HFFc6 (cell line): ENCODE measurements at places on chromosomes 1 and 21.

DNA sequence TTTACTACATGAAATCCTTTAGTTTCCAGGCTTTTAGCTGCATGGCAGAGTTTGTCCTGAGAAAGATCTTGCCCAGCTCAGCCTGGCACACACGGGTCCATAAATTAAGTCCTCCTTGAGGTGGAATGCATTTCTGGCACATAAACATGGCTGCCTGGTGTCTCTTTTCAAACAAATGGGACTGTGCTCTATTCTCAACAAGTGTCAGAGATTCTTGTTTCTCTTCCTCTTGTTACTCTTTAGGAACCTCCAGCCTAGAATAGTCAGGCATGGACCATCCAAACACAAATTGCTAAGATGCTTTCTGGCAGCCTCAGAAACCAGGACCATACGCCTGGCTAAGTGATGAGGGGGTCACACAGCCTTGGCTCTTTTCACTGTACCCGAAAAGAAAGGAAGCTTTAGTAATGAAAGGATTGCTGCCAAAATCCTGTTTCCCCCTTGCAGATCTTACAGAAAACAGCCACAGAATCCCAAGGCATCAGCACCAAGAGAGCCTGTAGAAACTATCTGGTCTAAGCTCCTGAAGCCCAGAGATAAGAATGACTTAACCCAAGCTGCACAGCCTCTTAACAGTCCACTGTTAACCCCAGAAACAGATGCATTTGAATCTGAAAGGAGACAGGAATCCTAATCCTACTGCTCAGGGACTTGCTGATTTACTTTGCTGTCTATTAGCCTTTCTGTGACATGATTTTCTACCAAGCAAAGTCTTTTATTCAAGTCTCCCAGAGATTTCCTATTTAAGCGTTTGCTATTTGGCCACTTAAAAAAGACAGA, 31.9 kb upstream of the NRDC start:
- peaks cover 42% of the 10 kb centered on the region for H3K36me3 ChIP-seq
- peak overlapping the region; percentile 13 for H3K27ac ChIP-seq
- peaks cover 68% of the 10 kb centered on the region for H3K4me1 ChIP-seq
- no peak overlapping the region for H3K4me3 ChIP-seq
- H3K27me3 ChIP-seq, result peaks cover 10% of the 10 kb centered on the region

DNA sequence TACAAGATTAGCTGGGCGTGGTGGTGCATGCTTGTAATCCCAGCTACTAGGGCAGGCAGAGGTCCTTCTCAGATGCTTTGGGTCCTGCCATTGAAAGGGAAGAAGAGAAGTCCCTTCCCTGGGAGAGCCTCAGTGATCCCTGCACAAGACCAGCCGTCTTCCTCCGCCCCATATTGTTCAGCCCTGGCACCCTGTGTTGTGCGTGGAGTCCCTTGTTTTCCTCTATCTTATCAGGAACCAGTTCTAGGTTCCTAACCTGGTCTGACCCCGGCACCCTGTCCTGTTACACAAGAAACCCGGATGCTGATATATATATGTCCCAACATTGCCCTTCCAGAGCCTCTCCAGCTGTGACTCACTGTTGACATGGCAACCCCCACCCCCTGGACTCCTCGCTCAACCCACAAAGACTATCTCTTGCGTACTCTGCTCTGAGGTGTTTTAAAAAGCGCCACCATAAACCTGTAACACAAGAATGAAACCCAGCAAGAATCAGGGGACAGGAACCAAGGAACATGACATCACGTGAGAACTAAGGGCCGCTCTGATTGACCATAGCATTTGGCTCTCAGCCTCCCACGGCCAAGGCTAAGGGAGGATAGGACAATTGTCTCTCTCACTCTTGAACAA, 4.8 kb downstream of the MX2 start:
- no peak for DNase-seq
- peaks cover 17% of the 10 kb centered on the region for H3K4me1 ChIP-seq

GRCh38 chr1:42837709-42838108, 8.7 kb upstream of the ZNF691 start:
- H3K27ac ChIP-seq, result no peak overlapping the region
- peaks cover 6% of the 10 kb centered on the region; the same call in 1 of the 2 replicates for H3K4me1 ChIP-seq
- no peaks in the 10 kb centered on the region for H3K27me3 ChIP-seq

- DNase-seq, result peak; percentile 56
- H3K4me3 ChIP-seq, result peak overlapping the region; percentile 4; the same call in 1 of the 2 replicates
- H3K27ac ChIP-seq, result peak overlapping the region; percentile 68
- peaks cover 13% of the 10 kb centered on the region for H3K4me1 ChIP-seq
Observed at GRCh38 chr1:184716158-184716557, 38.5 kb downstream of the EDEM3 start.

- no peaks in the 10 kb centered on the region for H3K36me3 ChIP-seq
- H3K27me3 ChIP-seq, result peaks cover 10% of the 10 kb centered on the region
- H3K4me1 ChIP-seq, result peaks cover 8% of the 10 kb centered on the region
- no peak for DNase-seq
- H3K27ac ChIP-seq, result no peak overlapping the region
Observed at GRCh38 chr1:154360288-154360687, 35.0 kb downstream of the ATP8B2 start.

- H3K27me3 ChIP-seq, result peaks cover 2% of the 10 kb centered on the region; the same call in 1 of the 2 replicates
- no peak overlapping the region for H3K27ac ChIP-seq
- DNase-seq, result no peak
- H3K4me1 ChIP-seq, result no peaks in the 10 kb centered on the region
- H3K36me3 ChIP-seq, result no peaks in the 10 kb centered on the region
Observed at GRCh38 chr1:84930329-84930728, 37.3 kb upstream of the LPAR3 start.

GRCh38 chr1:224767031-224767430, 150.9 kb downstream of the CNIH3 start:
- H3K4me3 ChIP-seq, result no peak overlapping the region
- no peak overlapping the region for H3K27ac ChIP-seq
- H3K27me3 ChIP-seq, result peaks cover 14% of the 10 kb centered on the region

DNA sequence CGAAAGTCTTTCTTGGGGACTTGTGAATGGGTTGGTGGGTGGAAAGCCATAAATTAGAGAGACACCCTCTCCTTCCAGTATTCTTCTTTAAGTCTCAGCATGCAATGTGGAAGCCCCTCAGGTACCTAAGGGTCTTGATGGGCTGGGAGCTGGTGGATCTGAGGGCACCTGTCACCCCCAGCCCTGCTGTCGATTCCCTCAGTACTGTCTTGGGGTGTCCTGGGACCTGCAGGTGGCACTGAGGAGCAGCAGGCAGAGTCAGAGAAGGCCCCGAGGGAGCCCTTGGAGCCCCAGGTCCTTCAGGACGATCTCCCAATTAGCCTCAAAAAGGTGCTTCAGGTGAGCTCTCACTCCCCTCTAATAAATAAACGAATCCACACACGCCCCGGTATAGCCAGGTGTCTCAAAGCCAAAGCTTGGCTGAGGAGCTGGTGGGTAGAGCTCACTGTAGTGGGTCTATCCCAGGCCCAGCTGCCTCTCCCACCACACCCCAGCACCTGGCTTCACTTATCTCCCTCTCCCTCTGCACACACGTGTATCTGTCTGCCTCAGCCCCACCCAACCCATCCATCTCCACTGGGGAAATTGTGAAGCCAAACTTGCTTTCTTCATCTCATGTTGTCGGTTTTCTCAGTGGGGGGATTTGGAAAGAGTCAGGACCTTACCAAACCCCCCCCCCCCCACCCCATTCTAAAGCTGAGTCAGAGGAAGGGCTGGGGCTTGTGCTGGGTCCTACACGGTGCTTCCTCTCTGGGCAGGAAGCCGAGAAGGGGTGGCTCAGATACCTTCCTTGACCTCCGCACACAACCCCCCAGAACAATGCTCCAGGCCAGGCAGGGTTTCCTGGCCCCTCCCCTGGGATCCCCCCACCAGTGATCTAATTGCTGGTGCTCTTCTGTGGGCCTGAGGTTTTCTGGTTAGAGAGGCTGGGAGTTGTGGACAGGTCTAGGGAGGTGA, 1.6 kb downstream of the ADAM15 start:
- H3K4me1 ChIP-seq, result peaks cover 30% of the 10 kb centered on the region
- H3K27ac ChIP-seq, result peak overlapping the region; percentile 33; the same call in 1 of the 2 replicates
- DNase-seq, result no peak
- H3K4me3 ChIP-seq, result peak overlapping the region; percentile 89
- H3K36me3 ChIP-seq, result 0 out of 2 replicates have a peak, but pooled peaks cover 10% of the 10 kb centered on the region

DNA sequence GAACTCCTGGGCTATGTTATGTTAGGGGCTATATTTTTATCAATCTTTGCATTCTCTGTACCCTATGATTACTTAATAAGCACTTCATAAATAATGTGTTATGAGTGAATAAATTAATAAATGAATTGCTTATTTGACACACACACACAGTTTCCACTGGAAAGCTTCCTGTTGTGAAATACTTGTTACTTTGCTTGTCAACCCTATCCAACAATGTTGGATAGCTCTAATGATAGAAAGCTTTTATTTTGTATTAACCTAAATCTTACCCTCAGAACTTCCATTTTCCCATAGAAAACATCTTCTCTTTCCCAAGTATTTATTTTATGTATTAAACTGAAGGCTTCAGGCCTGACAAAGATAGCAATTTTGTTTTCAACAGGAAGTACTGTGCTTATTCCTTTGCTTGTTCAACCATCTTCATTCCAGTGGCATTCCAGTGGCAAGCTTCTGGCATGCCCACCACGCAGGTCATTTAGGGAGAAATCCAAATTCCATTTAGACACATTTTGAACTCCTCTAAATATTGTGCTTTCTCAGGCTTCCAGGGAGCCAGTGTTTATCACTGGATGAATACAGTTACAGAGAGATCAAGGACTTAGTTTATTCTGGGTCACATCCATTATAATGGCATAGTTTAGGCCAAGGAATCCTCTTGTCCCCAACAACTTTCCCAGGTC, 134.4 kb downstream of the TGFB2 start:
- DNase-seq, result peak; percentile 73
- peaks cover 5% of the 10 kb centered on the region; the same call in 1 of the 2 replicates for H3K36me3 ChIP-seq
- H3K4me3 ChIP-seq, result peak overlapping the region; percentile 47
- H3K27me3 ChIP-seq, result no peaks in the 10 kb centered on the region; the same call in 1 of the 2 replicates
- H3K4me1 ChIP-seq, result peaks cover 78% of the 10 kb centered on the region

GRCh38 chr1:222910699-222911098, 95.9 kb downstream of the DISP1 start:
- H3K36me3 ChIP-seq, result no peaks in the 10 kb centered on the region
- 0 out of 2 replicates have a peak overlapping the region, but pooled peaks have one; percentile 5 for H3K4me3 ChIP-seq
- peaks cover 56% of the 10 kb centered on the region for H3K4me1 ChIP-seq
- peak; percentile 22 for DNase-seq

DNA sequence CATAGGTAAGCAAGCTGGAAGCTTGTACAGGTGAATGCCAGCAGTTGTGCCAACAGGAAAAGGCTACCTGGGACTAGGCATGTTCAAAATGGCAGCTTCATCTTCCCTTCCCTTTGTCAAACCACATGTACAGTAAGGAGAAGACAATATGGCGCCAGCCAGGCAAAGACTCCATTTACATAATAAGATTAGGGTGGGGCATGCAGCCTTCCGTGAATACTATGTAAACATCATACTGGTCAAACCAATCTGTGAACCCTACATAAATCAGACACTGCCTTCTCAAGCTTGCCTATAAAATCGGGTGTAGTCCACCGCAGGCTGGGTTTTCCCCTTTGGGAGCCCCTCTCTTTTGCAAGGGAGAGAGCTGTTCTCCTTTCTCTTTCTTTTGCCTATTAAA, 24.6 kb downstream of the ATF3 start:
- H3K27me3 ChIP-seq, result peaks cover 6% of the 10 kb centered on the region
- no peak overlapping the region for H3K4me3 ChIP-seq
- no peak for DNase-seq
- H3K36me3 ChIP-seq, result peaks cover 9% of the 10 kb centered on the region; the same call in 1 of the 2 replicates
- peaks cover 34% of the 10 kb centered on the region for H3K4me1 ChIP-seq
- no peak overlapping the region for H3K27ac ChIP-seq

GRCh38 chr1:171251042-171251951, 3.0 kb downstream of the FMO1 start:
- no peaks in the 10 kb centered on the region for H3K36me3 ChIP-seq
- DNase-seq, result no peak
- H3K4me1 ChIP-seq, result peaks cover 16% of the 10 kb centered on the region
- H3K27me3 ChIP-seq, result peaks cover 6% of the 10 kb centered on the region
- H3K4me3 ChIP-seq, result peak overlapping the region; percentile 85

GRCh38 chr1:12009318-12009947, 9.9 kb upstream of the MIIP start:
- peaks cover 28% of the 10 kb centered on the region for H3K4me1 ChIP-seq
- H3K4me3 ChIP-seq, result no peak overlapping the region
- H3K27me3 ChIP-seq, result no peaks in the 10 kb centered on the region; the same call in 1 of the 2 replicates

- no peaks in the 10 kb centered on the region for H3K36me3 ChIP-seq
- peak overlapping the region; percentile 90 for H3K4me3 ChIP-seq
- H3K27me3 ChIP-seq, result peaks cover 2% of the 10 kb centered on the region; the same call in 1 of the 2 replicates
- H3K4me1 ChIP-seq, result peaks cover 31% of the 10 kb centered on the region
- H3K27ac ChIP-seq, result peak overlapping the region; percentile 89
Observed at GRCh38 chr1:44673675-44674112, 587 bp downstream of the TMEM53 start.

GRCh38 chr1:67429011-67429527, 1.1 kb downstream of the SERBP1 start:
- H3K27ac ChIP-seq, result peak overlapping the region; percentile 99
- H3K27me3 ChIP-seq, result peaks cover 2% of the 10 kb centered on the region; the same call in 1 of the 2 replicates
- DNase-seq, result no peak

GRCh38 chr21:35189077-35189863, 140.2 kb upstream of the RUNX1 start:
- peaks cover 34% of the 10 kb centered on the region for H3K4me1 ChIP-seq
- peaks cover 14% of the 10 kb centered on the region for H3K36me3 ChIP-seq
- peak overlapping the region; percentile 65 for H3K27ac ChIP-seq
- H3K4me3 ChIP-seq, result peak overlapping the region; percentile 81
- DNase-seq, result peak; percentile 79
- no peaks in the 10 kb centered on the region; the same call in 1 of the 2 replicates for H3K27me3 ChIP-seq

GRCh38 chr1:60699325-60699724, 383.0 kb upstream of the NFIA start:
- peaks cover 5% of the 10 kb centered on the region for H3K36me3 ChIP-seq
- no peak overlapping the region for H3K4me3 ChIP-seq
- DNase-seq, result no peak
- no peak overlapping the region for H3K27ac ChIP-seq

- peaks cover 61% of the 10 kb centered on the region for H3K4me1 ChIP-seq
- no peak overlapping the region for H3K4me3 ChIP-seq
- no peak overlapping the region for H3K27ac ChIP-seq
Observed at GRCh38 chr21:35506352-35506751, 457.2 kb upstream of the RUNX1 start.

DNA sequence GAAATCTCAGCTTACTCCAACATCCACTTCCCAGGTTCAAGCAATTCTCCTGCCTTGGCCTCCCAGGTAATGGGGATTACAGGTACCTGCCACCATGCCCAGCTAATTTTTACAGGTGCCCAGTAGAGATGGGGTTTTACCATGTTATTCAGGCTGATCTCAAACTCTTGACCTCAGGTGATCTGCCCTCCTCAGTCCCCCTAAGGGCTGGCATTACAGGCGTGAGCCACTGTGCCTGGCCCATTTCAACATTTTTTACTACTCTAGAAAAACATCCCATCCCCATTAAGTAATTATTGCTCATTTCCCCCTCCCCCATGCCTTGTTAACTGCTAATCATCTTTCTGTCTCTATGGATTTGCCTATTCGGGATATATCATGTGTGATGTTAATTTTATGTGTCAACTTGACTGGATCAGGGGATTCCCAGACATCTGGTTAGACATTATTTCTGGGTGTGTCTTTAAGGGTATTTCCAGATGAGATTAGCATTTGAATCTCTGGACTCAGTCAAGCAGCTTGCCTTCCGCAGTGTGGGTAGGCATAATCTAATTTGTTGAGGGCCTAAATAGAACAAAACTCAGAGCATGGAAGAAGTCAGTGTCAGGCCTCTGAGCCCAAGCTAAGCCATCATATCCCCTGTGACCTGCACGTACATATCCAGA, 33.0 kb upstream of the ZBTB8B start:
- H3K4me1 ChIP-seq, result no peaks in the 10 kb centered on the region
- H3K36me3 ChIP-seq, result no peaks in the 10 kb centered on the region
- no peak overlapping the region for H3K4me3 ChIP-seq
- no peak for DNase-seq
